ENCODE measurements at places on chromosomes 3 and 15. TPM values are rescaled to one million over a fixed set of nuclear protein-coding genes. Genes with fewer than 3 reads are reported as not detected.
A peak's percentile ranks its signal among the peaks of the same experiment; 100 is the strongest.

The ACAN gene
- total RNA-seq = 0.02 TPM

DNA sequence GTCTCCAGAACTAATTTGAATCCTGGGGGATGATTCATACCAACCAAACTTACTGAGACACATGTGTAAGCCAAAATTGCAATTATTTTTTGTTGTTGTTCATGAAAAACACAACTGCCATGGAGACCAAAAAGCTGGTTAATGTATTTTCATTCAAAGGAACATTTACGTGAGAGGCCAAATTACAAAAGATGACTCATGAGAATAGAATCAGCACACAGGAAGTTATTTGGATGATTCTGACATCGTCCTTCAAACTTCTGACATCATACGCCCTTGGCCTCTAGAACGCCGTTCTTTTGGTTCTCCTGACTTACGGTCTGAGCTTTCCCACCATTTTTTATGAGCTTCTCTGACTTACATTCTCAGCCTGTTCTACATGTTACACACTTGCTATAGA is 3.0 kb upstream of the ZNF280D start:
- DNase-seq = peak; percentile 64
- no peak overlapping the region for H3K27ac ChIP-seq
- no peak overlapping the region for H3K4me3 ChIP-seq
- peaks cover 3% of the 10 kb centered on the region for H3K36me3 ChIP-seq
- peaks cover 15% of the 10 kb centered on the region for H3K4me1 ChIP-seq

GRCh38 chr3:158809642-158810041 is 7.8 kb downstream of the MFSD1 start:
- H3K4me1 ChIP-seq = peaks cover 35% of the 10 kb centered on the region
- H3K27ac ChIP-seq = peak overlapping the region; percentile 62
- H3K27me3 ChIP-seq = no peaks in the 10 kb centered on the region
- no peak overlapping the region for H3K4me3 ChIP-seq
- DNase-seq = no peak

DNA sequence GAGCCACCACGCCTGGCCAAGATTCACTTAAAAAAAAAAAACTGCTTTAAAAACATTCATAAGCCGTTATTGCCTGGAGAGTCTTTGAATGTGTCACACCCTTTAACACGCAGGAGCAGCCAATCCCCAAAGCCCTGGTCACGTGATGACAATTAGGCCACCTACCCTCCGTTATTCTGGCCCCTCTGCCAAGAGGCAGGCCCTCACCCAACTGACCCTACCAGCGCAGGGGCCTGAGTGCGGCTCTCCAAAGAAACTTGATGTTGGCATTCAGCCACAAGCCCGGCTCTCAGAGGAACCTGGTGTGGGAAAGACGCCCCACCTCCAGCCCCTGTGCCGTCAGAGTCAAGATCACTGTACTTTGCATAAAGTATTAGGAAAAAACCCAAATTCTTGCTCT is 11.6 kb upstream of the MUC4 start:
- no peak overlapping the region for H3K27ac ChIP-seq
- no peak overlapping the region for H3K4me3 ChIP-seq
- H3K27me3 ChIP-seq = peaks cover 27% of the 10 kb centered on the region
- no peaks in the 10 kb centered on the region for H3K36me3 ChIP-seq

GRCh38 chr3:111915905-111916304 is 56.8 kb downstream of the PHLDB2 start:
- H3K27me3 ChIP-seq = no peaks in the 10 kb centered on the region
- peak; percentile 28 for DNase-seq

- H3K27me3 ChIP-seq = no peaks in the 10 kb centered on the region
- no peaks in the 10 kb centered on the region for H3K36me3 ChIP-seq
- H3K4me3 ChIP-seq = no peak overlapping the region
Measured at GRCh38 chr3:167030082-167030725, 349.9 kb downstream of the ZBBX start.

- H3K27ac ChIP-seq = no peak overlapping the region
- no peaks in the 10 kb centered on the region for H3K4me1 ChIP-seq
- H3K36me3 ChIP-seq = no peaks in the 10 kb centered on the region
- no peak overlapping the region for H3K4me3 ChIP-seq
Measured at GRCh38 chr3:70612920-70613319, 300.5 kb upstream of the MDFIC2 start.

The SLC12A8 gene
- total RNA-seq = 2.1 TPM

GRCh38 chr3:127536830-127537812 is 53.4 kb downstream of the TPRA1 start:
- no peak overlapping the region for H3K27ac ChIP-seq
- no peak for DNase-seq
- peaks cover 52% of the 10 kb centered on the region for H3K27me3 ChIP-seq
- H3K36me3 ChIP-seq = no peaks in the 10 kb centered on the region
- no peak overlapping the region for H3K4me3 ChIP-seq
- no peaks in the 10 kb centered on the region for H3K4me1 ChIP-seq

GRCh38 chr3:193805448-193805847 is 212.4 kb downstream of the OPA1 start:
- H3K27ac ChIP-seq = no peak overlapping the region
- peaks cover 13% of the 10 kb centered on the region for H3K27me3 ChIP-seq
- no peaks in the 10 kb centered on the region for H3K4me1 ChIP-seq
- H3K36me3 ChIP-seq = no peaks in the 10 kb centered on the region
- DNase-seq = peak; percentile 40
- H3K4me3 ChIP-seq = no peak overlapping the region

DNA sequence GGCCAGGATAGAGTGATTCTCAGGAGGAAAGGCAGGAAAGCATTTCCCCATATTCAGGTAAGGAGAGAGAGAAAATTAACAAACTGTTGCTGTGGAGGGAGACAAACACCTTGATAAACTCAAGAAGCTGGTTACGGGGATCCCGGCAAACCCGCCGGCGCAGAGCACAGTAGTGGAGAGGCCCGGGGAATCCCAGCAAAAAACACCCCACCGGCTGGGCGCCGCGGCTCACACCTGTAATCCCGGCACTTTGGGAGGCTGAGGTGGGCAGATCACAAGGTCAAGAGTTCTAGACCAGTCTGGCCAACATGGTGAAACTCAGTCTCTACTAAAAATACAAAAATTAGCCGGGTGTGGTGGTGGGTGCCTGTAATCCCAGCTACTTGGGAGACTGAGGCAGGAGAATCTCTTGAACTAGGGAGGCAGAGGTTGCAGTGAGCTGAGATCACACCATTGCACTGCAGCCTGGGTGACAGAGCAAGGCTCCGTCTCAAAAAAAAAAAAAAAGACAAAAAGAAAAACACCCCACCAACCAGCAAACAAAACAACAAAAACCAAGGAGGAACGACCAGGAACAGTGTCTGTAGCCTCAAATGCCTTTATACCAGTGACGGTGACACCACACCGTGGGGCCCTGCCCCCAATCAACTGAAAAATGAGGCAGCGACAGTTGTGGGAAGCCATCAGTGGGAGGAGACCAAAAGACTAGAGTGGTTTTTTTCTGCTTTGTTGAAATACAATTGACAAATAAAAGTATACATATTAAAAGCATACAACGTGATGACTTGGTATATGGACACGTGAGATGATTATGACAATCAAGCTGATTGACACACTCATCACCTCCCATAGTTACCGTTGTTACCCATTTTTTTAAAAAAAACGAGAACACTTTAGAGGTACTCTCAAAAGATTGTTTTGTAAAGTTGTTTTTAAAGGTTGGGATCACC is 40.2 kb upstream of the IDH2 start:
- peaks cover 11% of the 10 kb centered on the region for H3K27me3 ChIP-seq
- H3K4me1 ChIP-seq = peaks cover 12% of the 10 kb centered on the region

DNA sequence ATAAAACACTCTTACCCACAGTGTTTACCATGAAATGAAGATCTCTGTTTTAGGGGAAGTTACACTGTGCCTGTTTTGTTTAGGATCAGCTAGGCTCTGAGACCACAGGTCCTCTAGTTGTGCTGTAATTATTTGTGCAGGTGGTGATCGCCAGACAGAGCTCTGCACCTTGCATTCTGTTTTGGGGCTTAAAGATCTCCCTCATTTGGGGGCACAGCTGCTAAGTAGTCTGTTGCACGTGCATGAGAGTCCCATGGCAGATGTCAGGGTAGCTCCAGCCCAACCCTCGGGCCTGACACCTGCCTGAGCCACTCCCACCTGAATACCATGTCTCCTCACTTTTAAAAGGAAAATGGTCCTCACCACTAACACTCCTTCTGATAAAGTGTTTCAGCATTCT is 12.4 kb downstream of the C3orf20 start:
- H3K4me3 ChIP-seq = no peak overlapping the region
- H3K27me3 ChIP-seq = peaks cover 23% of the 10 kb centered on the region
- H3K4me1 ChIP-seq = no peaks in the 10 kb centered on the region
- H3K27ac ChIP-seq = no peak overlapping the region
- DNase-seq = no peak

DNA sequence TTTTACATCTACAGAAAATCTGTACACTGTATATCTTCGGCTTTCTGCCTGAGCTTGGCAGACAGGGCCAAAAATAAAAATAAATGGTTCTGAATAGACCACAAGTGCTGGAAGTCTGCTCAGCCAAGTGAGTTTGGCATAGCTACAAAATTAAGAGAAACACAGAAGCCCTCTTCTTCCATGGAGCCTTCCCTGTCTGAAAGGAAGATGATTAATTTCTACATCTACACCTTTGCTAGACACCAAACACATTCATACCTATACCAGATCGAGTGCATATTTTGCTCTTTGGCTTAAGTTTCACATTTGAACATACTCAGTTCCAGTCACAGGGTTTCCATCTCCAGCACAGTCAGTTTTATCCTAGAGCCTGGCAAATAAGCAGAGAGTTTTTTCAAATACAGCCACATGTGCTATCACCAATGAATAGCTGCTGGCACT is 224.6 kb downstream of the GREM1 start:
- peaks cover 21% of the 10 kb centered on the region for H3K36me3 ChIP-seq
- no peak overlapping the region for H3K27ac ChIP-seq
- no peak overlapping the region for H3K4me3 ChIP-seq
- no peaks in the 10 kb centered on the region for H3K27me3 ChIP-seq
- peaks cover 58% of the 10 kb centered on the region for H3K4me1 ChIP-seq
- DNase-seq = no peak

GRCh38 chr3:54484334-54484733 is 362.0 kb downstream of the CACNA2D3 start:
- no peak overlapping the region for H3K4me3 ChIP-seq
- H3K4me1 ChIP-seq = no peaks in the 10 kb centered on the region
- H3K27ac ChIP-seq = no peak overlapping the region
- H3K27me3 ChIP-seq = peaks cover 2% of the 10 kb centered on the region
- DNase-seq = no peak
- no peaks in the 10 kb centered on the region for H3K36me3 ChIP-seq

The FOXB1 gene
- not detected for total RNA-seq

- no peak overlapping the region for H3K4me3 ChIP-seq
- H3K4me1 ChIP-seq = peaks cover 22% of the 10 kb centered on the region
- DNase-seq = no peak
Measured at GRCh38 chr15:36110659-36110993, 468.8 kb upstream of the CDIN1 start.

DNA sequence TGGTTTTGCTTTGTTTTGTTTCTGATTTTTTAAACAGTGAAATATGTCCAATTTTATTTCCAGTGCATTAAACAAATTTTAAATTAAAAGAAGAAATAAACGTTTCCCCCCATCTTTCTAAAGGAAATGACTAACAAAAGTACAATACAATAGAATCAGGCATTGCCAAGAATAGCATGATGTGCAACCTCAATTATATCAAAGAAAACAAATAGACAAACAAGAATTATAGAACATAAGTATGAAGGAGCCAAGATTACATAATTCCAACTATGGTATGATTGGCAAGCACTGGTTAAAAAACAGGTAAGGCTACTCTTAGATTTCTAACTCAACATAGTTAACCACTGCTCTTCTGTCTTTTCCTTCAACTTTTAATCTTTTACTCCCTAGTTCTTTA is 26.4 kb downstream of the TIGIT start:
- no peak for DNase-seq
- H3K4me3 ChIP-seq = no peak overlapping the region
- H3K27ac ChIP-seq = no peak overlapping the region
- peaks cover 16% of the 10 kb centered on the region for H3K4me1 ChIP-seq

DNA sequence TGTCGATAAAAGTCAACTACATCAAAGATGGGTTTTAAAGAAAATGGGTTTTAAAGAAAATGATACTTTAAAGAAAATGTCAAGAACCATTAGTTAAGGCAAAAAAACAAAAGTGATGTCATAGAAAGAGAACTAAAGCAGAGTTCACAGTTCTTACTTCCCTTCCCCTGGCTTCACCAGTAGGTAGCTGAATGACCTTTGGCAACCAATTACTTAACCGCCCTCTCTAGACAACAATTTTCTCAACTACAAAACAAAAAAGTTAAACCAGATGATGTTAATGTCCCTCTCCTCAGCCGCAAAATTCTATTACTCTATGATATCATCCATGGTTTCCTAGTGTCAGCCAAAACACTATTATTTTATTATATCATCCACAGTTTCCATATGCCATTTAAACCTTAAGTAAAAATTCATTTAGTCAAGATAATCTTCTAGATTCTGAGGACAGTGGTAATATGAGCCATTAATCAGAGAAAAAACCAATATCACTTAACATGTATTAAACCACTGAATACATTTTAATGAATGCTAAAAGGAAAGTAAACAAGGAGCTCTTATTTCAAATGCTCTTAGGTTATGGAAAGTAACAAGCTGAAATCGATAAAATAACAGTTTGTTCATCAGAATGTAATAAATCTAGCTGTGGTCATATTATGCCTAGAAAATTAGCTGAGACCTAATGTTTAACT is 13.1 kb downstream of the RYK start:
- H3K4me1 ChIP-seq = peaks cover 76% of the 10 kb centered on the region
- no peak overlapping the region for H3K27ac ChIP-seq
- DNase-seq = no peak
- no peaks in the 10 kb centered on the region for H3K27me3 ChIP-seq

GRCh38 chr3:21795152-21795837 is 44.3 kb upstream of the ZNF385D start:
- H3K27ac ChIP-seq = no peak overlapping the region
- H3K27me3 ChIP-seq = no peaks in the 10 kb centered on the region
- no peak for DNase-seq
- H3K4me3 ChIP-seq = no peak overlapping the region
- no peaks in the 10 kb centered on the region for H3K4me1 ChIP-seq

DNA sequence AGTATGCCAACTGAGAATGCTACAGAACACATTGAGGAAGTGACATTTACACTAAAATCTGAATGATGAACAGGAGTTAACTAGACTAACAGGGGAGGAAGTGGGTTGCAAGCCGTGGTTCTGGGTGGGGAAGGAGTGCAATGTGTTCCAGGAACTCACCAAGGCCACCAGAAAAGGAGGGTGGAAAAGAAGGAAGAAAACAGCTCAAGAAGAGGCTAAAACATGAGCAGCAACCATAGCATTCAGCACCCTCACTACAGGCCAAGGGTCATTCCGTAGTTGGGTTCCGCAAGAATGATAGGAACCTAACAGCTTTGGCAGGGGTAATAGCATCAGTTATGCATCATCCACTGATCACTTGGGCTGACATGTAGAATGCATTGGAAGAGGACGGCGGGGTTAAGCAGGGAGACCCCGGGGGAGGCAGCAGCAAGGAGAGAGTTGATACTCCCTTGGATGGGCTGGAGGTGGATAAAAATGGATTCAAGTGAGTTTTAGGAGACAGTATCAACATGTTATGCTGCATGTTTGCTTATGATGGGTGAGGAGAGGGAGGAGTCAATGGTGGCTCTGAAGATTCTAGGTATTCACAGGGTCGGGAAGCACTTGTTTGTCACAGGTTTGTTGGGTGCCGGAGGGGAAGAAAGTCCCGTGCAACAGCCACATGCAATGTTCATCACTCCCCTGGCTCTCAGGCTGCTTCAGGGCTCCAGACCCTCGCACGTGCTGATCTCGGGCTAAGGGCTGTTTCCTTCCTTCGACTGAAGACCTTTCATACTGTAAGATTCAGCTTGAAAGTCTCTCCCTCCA is 53.2 kb downstream of the LIPC start:
- H3K36me3 ChIP-seq = peaks cover 9% of the 10 kb centered on the region
- peaks cover 1% of the 10 kb centered on the region for H3K27me3 ChIP-seq
- DNase-seq = no peak
